HEK293T (cell line): ENCODE measurements at places on chromosomes 12 and 14.

GRCh38 chr14:105153331-105153731 lies 15.2 kb downstream of the JAG2 start:
- no peak for DNase-seq

GRCh38 chr14:102732924-102733323 lies 44.3 kb upstream of the TRAF3 start:
- no peak for DNase-seq

DNA sequence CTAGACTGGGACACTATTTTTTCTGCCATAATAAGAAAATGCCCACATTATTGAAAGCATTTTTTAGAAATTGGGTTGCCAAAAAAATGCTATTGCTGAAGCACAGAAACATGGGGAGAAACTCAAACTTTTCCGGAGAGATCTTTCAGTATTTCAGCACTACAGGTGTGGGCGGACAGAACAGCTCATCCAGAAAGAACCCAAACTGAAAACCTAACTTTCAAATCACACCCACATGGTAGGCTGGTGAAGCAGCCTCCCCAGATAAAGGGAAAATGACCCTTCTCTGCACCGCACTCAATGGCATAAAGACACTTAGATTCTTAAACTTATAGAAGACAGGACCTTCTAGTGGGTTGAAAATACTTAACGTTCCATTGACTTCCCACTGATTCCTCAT lies 62.3 kb upstream of the TMPO start:
- DNase-seq, result no peak

GRCh38 chr12:92000597-92000996 lies 145.0 kb downstream of the BTG1 start:
- DNase-seq, result no peak

DNA sequence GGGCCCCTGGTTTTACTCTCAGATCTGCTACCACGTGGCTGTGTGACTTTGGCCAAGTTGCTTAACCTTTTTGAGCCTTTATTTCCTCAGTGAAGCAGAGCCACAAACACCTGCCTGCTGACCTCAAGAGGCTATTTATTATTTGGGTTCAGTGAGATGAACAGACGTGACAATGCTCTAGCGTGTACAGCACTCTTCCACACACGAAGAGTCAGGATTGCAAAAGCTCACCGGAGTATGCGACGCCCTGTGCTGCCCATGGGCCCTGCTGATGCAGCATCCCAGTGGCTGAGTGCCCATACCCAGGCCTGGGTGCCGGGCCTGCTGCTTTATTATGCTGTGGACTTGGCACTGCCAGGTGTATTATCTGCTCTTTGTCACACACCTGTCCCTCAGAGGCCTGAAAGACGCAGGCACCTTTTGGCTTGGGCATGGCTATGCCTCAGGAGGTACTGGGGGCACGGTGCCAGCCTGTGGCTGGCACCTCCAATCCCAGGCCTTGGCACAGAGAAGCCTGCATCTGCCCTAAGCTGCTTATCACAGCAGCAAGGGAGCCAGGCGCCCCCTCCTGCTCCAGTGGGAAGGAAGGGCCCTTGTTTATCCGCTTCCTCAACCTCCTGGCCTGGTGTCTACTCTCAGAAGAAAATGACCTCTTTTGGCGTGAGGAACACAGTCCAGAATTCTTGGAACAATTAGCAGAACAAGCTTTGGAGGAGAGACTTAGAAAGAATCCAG lies 22.3 kb upstream of the TC2N start:
- no peak for DNase-seq

DNA sequence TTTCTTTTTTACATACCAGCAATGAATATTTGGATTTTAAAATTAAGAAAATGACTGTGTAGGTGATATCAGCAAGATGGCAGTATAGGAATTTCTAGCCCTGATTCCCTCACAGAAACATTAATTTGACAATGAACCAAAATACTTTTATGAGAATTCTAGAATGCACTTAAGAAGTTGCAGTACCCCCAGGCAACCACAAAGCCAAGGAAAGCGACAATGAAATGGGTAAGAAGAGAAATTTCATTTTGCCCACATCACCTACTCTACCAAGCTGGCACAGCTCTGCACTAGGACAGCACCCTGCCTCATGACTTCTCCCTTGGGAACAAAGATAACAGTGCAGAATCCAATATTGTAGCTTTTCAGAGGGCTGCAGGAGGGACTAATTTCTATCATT lies 6.6 kb downstream of the OR9K2 start:
- DNase-seq, result no peak

DNA sequence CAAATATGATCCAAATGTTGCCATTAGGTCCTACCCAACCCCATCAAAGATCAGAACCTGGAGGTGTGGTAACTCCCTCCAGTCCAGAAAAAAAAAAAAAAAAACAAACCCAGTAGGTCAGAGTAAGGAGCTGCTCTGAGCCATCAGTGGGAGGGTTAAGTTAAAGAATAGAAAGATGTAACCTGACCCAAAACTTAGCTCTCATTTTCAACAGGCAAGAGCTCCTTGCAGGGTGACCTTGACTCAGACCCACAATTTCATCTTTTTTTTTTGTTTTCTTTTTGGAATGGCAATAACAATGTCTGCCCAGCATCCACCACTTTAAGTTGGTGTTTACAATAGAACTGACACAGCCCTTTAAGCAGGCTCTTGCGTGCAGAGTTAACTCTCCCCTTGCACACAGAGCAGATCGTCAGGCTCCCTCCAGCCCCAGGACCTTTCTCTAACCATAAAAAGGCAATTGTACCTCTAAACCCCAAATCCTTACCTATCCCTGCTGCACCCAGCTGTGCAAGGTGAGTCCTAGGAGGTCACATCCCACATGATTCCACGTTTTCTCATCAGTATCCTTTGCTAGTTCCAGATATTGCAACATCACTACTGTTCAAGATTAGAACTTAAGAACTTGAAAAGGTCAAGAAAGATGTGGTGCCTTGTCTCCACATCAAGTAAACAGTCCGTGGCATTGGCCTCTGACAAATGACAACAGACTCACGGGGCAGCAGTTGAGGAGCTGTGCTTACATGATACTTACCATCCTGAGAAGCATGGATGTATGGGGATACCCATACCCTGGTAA lies 178.6 kb upstream of the EEA1 start:
- no peak for DNase-seq

- DNase-seq, result no peak
Measured at GRCh38 chr14:32559590-32559989, 230.5 kb downstream of the AKAP6 start.

- no peak for DNase-seq
Measured at GRCh38 chr12:31017535-31017934, 56.1 kb upstream of the DDX11 start.

- no peak for DNase-seq
Measured at GRCh38 chr12:92223481-92223880, 77.8 kb upstream of the BTG1 start.

DNA sequence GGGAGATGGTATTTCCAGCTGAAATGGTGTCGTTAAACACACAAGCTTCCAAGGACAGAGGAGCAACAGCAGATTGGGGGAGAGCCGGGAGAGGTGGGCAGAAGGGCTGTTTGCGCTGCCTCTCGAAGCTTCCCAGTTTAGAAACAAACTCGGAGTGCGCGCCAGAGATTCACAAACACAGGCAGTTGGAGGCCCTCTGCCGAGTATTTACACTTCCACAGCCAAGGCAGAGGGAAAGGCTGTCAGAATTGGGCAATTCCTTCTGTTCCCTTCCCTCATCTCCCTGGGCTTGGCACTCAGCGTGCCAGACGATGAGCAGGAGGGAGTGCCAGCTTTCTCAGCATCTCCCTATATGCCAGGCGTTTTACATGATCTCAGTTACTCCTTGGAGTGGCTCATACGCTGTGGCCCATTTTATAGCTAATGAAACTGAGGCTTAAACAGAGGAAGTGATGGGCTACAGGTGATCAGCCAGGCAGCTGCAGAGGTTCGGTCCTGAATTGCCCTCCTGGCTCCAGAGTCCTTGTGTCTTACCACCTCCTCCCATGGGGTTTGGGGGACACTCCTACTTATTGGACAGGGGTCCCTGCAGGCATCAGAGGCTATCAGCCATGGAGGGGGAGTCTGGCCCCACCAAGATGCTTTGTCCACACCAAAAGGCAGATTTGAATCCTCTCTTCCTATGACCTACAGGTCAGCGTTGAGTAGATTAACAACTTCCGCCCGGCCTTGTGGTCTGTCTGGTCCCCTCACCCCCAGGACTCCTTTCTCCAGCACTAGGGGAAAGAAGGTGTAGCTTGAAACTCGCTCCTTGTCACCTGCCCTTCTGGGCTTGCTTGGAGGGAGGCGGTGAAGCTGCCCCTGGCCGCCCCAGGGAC lies 3.1 kb downstream of the FAM222A start:
- DNase-seq, result no peak

DNA sequence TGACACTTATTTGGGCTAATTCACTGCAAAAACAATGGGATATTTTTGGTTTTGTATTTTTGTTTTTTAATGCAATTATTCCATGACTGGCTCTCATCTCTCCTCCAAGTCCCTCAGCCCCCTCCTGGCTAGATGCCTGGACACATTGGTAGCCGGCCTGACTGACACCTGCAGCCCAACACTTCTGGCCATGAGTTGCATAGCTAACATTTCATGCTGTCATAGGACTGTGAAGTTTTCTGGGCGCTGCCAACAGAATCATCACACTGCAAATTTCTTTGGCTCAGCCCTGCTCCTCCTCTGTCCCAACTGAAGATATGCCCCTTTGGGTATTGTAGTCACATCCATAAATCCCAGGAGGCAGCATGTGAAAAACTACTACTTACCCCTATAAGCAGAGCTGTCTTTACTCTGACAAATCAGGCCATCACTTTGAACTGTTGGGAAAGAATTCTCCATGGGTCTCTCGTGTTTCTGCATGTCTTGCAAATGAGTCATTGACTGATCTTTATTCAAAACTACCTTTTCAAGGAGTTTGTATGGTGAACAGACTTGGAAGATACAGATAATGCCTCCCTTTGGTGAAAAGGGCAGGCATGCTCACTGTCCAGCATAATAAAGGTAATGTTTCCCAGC lies 126.7 kb upstream of the LGR5 start:
- no peak for DNase-seq

- no peak for DNase-seq
Measured at GRCh38 chr12:2168808-2169207, 116.0 kb downstream of the CACNA1C start.

GRCh38 chr14:102484316-102484715 lies 25.3 kb downstream of the ANKRD9 start:
- no peak for DNase-seq

DNA sequence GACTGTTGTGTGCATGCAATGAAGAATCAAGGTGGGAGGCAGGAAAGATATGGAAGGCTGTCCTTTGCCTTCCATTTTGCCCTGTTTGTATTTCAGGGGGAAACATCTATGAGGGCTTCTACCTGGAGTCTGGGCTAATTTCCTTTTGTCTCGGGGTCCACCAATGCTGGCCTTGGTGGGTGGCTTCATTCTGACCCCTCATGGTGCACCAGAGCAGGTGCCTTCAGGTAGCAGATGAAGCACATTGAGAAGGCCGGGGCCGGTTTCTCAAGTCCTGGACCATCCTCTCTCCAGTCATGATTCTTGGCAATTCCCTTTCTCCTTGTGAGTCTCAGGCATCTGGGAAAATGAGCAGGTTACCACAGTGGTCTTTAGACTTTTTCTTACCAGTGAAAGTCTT lies 47.2 kb downstream of the RPH3A start:
- DNase-seq, result no peak

DNA sequence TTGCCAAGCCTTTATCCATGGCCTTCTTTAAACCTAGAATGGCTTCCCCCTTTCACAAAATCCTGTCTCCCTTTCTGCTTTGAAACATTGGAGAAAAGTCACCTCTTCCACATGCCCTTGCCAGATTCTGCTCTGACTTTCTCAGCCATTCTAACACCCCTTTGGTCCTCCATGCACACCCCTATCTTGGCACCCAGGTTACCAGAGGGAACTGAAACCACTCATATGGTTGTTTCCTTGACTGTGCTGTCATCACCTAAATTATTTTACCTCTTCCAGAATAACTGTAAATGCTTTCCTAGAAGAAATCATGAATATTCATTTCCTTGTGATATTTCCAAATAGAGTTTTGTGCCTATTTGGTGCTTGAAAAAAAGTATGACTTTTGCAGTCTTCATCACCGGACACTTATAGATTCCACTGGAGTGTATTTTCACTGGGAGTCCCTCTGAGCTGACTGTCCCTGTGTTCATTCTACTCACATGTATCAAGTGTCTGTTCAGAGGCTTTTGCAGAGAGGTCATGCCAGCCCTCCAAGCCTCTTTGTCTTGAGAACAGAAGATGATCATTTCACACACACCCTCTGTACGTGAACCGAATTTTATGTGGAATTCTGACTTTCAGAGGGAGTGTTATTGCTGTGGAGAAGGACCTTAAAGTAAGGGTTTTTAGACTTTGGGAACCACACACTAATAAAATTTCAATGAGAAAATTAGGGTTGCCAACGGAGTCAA lies 74.1 kb downstream of the PLXNC1 start:
- DNase-seq, result no peak

- DNase-seq, result no peak
Measured at GRCh38 chr14:98766818-98767217, 505.2 kb downstream of the BCL11B start.

GRCh38 chr14:68085742-68086141 lies 266.2 kb downstream of the RAD51B start:
- DNase-seq, result no peak

DNA sequence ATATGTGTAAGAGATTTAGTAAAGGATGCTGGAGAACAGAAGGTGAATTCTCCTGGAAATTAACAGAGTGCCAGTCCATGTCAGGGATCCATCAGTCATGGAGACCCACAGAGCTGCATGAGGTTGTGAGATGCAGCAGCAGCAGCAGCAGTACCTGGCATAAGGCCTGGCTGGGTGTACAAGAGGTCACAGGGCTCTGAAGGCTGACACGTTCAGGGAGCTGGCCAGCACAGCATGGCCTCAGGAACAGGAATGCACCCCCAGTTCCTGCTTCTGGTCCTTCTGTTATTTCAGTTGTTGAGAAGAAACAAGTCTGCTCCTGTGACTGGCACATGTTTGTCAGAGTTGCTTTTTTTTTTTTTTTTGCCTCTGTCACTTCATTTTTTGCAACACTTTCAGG lies 210.8 kb downstream of the CNTN1 start:
- no peak for DNase-seq

DNA sequence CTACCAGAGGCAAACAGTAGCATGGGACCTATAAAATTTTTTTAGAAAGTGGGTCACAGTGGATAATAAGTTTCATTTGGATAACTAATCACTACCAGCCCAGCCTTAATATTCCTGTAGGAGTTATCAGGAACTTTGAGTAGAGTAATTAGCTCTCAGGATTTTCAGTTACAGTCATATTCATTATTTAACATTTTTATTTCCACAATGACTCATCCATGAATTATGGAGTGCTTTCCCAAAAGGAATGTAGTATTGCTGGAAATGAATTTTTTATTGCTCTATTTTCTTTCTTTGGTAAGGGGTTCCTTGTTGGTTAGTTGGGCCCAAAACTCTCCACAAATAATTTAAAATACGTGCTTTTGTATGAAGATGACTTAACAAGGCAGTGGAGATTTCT lies 53.7 kb downstream of the ERC1 start:
- no peak for DNase-seq

DNA sequence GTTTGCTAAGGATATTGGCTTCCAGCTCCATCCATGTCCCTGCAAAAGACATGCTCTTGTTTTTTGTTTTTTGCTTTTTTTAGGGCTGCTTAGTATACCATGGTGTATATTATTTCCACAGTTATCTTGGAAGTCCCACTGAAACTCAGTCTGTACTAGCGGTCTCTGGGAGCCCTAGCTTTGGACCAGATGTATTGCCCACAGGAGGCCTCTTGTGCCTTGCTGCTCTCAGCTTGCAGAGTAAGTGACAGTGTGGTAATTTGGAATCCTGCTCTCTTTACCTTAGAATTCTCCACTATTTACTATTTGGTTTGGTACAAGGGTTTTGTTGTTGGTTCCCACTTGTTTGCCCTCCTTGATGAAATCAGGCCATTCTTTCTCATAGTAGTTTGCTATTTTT lies 1022.9 kb downstream of the LRFN5 start:
- DNase-seq, result no peak
